ENCODE measurements at places on chromosomes 2 and 18.

DNA sequence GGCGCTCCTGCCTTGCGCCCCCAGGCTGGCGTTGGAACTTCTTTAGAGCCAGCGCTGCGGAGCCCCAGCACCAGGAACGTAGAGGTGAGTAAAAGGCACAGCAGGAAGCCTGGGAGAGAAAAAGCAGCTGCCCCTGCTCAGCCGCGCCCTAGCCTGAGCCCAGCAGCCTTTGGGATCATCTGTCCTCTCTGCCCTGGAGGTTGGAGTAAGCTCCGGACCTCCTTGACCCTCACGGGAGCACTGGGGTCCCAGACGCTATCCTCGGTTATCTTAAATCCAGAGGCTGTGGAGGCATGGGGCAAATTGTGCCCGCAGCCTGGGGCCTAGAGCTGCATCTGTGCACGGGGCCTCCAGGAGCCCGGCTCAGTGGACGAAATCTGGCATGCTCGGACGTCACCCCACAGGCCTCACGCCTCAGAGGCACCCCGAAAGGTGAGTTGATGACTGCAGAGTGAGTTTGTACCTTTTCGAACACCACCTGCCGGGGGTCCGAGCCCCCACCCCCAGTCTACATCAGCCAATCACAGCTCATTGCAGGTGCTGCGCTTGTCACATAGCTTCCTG is 1.6 kb upstream of the SLC66A2 start:
- no peak for DNase-seq

DNA sequence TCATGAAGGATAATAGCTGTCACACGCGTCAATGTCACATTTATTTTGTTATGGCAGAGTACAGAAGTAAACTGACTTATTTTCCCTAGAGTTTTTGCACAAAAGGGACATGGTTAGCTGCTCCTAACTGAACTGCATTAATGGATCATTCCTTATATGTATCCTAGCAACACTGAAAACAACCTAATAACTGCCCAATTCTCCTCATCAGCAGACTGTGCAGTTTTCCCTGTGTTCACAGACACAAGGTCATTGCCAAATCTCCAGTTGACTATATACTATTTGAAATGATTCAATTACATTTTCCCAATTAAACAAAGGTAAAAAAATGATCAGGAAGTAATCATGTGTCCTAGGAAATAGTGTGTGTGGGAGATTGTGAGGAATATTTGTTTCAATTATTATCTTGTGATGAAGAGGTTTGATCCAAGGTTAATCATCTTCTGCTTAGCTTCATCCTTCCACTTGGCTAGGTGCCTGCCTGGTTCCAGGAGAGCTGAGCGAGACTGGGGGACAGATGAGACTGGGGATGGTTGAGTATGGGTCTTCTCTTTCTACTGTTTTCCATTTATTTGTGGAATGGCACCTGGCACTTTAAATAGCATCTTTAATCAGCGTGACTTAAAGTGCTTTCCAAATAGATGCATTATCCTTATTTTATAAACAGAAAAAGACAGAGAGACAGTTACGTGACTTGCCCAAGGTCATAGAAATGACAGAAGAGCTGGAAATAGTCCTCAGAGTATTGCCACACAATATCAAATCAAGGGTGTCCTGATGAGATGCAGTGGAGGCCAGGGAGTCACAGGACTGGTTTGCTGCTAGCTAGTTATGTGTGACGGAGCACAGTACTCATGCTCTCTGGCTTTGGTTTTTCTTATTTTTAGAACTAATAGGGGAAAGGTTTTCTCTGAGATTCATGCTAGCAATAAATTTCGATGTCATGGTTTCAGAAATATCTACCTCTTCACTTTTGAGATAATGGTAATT is 335.6 kb downstream of the PIK3C3 start:
- no peak for DNase-seq

DNA sequence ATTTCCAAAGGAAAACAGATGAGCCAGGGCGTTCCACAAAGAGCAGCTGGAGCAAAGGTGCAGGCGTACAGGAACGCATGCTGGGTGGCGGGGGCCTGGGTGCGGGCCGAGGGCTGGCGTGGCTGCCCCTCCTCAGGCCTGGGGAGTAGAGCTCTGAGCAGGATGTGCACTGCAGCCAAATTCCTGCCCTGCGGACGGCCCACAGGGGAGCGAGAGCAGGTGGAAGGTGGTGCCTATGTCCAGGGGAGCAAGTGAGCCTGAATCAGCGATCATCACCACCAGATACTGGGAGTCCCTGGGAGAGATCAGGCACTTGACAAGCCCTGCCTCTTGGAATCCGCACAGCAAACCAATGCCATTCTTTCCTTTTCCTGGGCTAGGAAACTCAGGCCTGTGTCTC is 106.3 kb downstream of the GBX2 start:
- DNase-seq: no peak

DNA sequence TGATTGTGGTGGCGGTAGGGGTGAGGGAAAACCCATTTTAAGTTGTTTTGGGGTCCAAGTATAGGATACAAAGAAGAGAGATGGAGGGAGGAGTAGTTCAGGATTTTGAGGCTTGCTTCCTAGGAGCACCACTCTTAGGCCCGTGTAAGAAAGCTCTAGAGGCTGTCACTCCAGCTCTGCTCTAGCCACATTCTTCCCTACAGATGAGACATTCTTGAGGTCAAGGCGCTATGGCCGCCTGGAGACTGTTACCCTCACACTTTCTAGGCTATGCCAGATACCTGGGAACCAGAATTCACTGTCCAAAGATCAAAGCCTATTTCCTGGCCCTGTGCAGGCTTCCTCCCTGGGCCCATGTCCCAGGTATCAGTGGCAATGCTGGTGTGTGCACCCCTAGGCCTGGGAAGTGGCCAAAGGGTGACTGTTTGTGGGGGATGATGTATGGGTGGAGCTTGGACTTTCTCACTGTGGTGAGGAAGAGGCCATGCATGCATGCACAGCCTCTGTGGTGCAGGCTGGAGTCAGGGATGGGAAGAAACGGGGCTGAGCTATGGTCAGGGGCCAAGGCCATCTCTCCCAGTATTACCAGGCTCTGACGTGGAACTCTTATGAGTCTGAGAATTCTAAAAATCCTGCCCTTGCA is 7.0 kb upstream of the TTL start:
- no peak for DNase-seq

DNA sequence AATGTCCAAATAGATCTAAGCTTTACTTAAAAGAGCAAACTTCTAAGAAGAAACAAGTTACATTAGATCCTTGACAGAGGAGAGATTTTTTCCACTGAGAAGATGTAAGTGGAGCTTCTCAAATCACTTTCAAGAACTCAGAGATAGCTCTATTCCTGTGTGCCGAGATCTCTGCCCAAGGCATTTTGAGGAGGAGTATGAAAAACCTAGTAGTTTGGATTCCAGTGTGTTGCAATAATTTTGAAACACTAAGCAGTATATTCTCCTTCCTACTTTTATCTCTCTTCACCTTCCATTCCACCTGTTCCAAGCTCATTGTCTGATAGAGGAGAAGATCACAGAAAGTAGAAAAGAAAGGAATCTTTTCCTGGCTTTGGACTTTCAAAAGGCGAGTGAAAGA is 192.0 kb upstream of the TANK start:
- DNase-seq: no peak

- peak; percentile 64 for DNase-seq
These were observed 25.8 kb downstream of the BIN1 start for GRCh38 chr2:127080938-127081755.

DNA sequence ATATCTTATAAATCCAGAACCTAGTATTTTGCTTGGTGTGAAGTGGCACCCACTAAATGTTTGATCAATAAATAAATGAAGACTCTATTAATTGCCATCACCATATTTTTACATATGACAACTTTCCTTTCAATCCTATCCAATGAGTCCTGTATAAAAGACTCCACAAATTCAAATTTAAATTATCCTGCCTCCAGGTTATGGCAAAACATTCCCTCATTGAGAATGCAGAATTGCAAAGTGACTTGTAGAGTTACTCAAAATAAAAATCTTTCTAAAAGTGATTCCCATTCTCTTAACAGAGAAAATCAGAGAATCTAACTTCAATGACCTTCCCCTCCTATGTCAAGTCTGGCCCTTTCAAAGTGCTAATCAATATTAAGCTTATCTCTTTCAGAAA is 236.8 kb downstream of the GRB14 start:
- no peak for DNase-seq

GRCh38 chr18:29123706-29124530 is 947.0 kb upstream of the CDH2 start:
- DNase-seq: no peak

GRCh38 chr2:64291181-64291580 is 147.0 kb upstream of the PELI1 start:
- DNase-seq: no peak

- no peak for DNase-seq
These were observed 106.1 kb downstream of the IRS1 start for GRCh38 chr2:226693521-226693920.

DNA sequence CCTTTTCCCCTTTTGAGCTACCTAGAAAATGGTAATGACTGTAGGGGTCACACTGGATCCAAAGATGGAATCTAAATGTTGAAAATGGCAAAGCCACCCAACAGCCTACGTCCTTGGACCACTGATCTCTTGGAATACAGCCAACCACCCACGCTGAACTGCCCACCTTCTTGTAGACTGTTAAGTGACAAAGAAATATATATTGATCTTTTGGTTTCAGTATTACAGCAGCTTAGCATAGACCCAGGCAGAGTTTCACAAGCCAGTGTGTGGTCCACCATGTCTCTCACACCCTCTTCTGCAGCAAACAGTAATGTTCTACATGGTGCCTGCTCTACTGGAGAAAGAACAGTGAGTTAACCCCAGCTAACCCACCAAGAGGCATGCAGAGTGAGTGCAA is 20.2 kb downstream of the CACNB4 start:
- no peak for DNase-seq

DNA sequence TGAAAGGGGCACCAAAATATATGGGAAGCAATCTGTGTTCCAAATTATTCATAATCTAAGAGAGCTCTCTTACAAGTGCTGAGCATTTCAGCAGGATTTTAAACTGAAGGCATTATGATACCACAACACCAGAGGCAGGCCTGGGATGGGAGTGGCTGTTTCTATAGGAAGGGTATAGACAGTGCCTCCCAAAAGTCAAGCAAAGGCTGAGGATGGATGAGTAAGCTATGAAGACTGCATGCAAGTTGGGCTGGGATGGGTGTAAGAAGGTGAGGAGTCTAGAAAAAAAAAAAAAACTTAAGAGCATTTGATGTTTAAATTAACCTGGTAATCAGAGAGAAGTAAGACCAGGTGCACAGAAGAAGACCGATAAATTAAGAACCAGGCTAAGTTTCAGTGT is 132.5 kb downstream of the OSR1 start:
- no peak for DNase-seq

DNA sequence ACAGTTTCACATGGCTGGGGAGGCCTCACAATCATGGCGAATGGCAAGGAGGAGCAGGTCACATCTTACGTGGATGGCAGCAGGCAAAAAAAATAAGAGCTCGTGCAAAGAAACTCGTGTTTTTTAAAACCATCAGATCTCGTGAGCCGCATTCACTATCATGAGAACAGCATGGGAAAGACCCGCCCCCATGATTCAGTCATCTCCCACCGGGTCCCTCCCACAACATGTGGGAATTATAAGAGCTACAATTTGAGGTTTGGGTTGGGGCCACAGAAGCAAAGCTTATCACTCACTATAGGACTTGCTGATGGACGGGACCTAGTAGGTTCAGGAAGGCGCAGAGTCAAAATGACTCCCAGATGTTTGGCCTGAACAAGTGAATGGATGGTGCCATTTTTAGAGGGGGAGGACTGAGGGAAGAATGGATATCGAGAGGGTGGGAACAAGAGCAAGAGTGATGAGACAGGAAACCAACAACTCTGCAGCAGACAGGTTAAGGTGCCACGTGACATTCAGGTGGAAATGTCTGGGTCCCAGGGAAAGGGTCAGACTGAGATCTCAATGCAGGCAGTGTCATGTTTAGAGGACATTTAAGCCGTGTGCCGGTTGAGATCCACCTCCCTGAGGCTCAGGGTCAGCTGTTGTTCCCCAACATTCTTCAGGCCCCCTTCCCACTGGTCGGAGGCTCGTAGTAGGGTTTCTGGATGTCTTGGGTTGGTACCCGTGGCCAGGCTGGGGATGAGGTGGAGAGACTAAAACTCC is 85.7 kb downstream of the MYCN start:
- no peak for DNase-seq

DNA sequence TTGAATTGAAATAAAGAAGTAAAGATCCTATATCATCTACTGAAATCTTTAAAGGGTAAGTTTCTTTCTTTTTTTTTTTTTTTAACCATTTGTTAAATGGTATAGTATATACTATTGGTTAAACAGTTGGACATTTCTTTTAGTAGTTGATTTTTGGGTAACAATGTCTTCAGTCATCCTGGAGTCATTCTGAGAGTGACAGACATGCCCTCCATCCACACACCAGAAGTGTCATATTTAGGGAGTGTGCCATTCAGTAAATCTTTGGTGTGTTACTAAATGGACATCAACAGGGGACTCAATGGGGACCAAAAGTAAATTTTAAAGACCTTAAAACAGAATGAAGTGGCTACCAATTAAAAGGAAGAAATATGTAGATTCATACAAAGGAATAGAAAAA is 50.8 kb upstream of the SLC39A10 start:
- DNase-seq: no peak

GRCh38 chr2:173752152-173752551 is 213.0 kb downstream of the SP3 start:
- no peak for DNase-seq

- no peak for DNase-seq
These were observed 472.9 kb downstream of the PTPRM start for GRCh38 chr18:8040021-8040420.

DNA sequence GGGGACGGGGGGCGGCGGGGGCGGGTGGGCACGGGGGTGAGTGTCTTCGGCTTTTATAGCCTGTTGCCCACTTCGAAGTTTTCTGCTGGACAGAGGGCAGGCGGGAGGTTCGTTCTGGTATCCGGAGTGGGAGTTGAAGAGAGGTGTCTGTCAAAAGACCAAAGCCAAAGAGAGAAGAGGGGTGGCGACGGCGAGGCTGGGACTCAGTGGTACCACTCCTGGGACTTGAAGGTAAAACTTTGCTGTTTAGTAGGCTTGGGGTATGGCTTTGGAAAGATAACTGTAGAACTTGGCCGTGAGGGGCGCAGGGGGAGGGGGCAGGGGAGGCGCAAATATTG is 215.8 kb upstream of the DTNA start:
- no peak for DNase-seq

- DNase-seq: no peak
These were observed 8.8 kb downstream of the NMUR1 start for GRCh38 chr2:231521443-231521842.

GRCh38 chr2:227124811-227125210 is 39.2 kb downstream of the COL4A4 start:
- no peak for DNase-seq

DNA sequence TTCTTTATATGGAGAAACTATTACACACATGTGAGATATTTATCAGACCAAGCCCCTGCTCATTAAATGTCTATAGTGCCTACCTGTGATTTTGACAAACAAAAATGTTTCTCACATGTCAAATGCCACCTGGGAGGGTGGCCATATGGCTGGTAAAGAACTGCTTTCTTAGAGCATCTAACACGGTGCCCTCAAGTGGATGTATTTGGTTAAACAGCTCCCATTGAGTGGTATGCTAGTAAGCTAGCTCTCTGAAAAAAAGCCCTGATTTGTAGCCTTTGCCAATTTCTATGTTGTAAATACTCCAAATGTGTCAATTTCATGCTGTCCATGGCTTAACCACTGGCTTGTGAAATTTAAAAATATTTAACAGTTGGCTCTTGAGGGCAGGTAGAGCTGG is 94.6 kb downstream of the PMAIP1 start:
- no peak for DNase-seq
